ENCODE measurements at places on chromosomes 2 and 18.

DNA sequence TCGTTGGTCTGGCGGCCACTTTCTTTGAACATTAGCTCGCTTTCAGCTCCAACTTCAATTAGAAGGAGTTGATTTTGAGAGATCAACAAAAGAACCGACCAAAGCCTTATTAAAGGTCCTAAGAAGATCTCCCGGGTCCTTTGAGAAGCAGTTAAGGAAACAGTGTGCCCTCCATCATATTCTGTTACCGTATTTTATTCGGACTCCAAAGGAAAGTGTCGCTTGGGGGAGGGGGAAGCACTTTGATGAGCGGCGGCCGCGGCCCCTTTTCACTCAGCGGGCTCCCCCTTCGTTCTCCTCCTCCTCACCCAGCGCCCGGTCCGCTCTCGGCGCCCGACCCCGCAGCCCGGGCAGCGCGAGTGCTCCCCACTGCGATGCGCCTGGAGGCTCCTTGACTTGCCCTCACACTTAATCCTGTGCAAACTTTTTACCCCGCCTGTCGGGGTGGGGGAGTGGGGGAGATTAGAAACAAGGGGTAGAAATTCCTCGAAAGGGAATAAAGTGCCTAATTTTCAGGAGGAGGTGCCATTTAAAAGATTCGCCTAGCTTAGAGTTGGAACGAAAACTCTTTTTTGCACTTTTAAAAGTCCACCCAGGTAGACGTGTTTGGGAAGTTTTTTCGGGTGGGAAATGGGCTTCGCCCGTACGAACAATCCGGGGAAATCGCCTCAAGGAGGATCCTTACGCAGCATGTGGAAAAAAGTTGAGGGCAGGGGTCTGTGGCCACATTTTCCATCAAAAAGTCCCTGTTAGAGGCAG lies 1.2 kb upstream of the OTX1 start:
- no peak for DNase-seq

DNA sequence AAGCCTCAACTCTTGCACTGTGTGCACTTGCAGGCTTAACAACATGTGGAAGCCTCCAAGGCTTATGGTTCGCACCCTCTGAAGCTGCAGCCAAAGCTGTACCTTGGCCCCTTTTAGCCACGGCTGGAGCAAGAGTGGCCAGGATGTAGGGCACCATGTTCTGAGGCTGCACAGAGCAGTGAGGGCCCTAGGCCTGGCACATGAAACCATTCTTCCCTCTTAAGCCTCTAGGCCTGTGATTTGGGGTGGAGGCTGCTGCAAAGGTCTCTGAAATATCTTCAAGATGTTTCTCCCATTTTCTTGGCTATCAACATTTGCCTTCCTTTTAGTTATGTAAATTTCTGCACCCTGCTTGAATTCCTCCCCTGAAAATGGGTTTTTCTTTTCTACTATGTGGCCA lies 161.9 kb upstream of the SPATS2L start:
- no peak for DNase-seq

- DNase-seq, result no peak
Measured at GRCh38 chr18:64234321-64234720, 85.4 kb upstream of the LINC00305 start.

GRCh38 chr18:1599196-1599595 lies 694.5 kb downstream of the ADCYAP1 start:
- no peak for DNase-seq

DNA sequence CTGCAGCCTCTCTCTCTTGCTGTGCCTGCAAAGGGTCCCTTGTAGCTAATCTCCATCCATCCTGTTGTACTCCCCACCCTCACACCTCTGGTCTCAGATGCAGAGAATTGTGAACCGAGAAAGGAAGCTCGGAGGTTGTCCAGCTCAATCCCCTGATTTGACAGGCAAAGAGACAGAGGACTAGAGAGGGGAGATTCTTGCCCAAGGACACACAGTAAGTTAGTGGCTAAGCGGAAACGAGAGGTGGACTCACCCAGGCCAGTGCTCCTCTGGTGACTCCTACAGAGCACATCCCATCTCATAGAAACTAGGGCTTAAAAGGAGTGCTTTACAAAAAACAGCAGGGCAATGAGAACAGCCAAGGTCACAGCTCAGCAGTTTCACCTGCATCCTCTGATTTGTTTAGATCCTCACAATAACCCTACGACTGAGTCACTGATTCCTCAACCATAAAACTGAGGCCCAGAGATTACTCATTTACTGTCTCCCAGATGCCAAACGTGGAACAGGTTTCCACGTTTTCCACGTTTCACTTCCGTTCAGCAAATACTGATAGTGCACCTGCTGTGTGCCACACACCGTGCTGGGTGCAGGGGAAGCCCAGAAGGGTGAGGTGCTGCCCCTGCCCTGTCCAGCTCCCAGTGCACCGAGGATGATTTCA lies 22.1 kb downstream of the EHD3 start:
- no peak for DNase-seq

GRCh38 chr18:8835521-8835953 lies 130.2 kb downstream of the MTCL1 start:
- no peak for DNase-seq

GRCh38 chr18:71079606-71080005 lies 790.8 kb downstream of the SOCS6 start:
- no peak for DNase-seq

DNA sequence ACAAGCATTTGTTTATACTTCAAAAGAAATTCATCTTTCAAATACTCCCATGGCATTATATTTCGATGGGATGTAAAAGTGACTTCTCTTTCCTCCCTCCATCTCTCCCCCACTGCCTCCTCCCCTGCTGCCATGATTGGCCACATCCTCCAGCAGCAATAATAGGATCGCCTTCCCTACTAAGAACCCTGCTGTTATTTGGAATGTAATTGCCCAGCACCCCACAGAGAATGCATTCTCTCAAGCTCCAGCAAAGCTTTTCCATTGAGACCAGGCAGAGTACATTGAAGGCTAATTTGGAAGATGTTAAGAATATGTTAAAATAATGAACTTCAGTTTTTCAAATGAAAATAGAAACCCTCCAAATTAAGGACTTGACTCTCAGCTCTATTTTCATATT lies 375.4 kb upstream of the ACVR2A start:
- DNase-seq, result no peak

DNA sequence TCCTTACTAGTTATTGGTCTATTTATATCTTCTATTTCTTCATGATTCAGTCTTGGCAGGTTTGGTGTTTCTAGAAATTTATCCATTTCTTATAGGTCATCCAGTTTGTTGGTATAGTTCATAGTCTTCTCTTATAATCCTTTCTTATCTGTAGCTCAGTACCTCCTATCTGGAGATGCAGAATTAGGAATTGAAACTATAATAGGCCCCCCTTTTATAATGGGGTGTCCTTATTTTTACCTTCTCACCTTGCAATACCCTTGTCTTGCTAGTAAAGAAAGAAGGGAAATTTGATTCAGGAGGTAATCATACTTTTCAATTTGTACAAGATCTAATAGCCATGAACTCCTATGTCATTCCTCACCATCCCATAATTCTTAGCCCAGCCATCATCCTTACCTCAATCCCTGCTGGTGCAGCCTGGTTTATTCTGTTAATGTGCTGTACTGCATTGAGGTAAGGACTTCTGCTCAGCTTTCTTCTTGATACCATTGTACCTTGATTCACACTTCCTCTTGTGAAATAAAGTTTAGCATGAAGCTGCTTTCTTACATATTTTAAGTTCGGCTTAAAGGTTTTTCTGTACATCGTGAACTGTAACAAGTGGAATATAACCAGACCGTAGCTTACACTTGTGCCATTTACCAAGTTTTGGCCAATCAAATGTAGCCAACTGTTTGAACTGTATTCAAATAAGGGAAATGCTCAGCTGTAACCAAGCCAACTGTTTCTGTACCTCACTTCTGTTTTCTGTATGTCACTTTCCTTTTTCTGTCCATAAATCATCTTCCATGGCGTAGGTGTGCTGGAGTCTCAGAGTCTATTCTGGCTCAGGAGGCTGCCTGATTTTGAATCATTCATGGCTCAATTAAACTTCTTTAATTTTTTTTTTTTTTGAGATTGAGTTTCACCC lies 40.1 kb upstream of the PTH2R start:
- DNase-seq, result no peak

GRCh38 chr2:66853585-66853984 lies 418.7 kb downstream of the MEIS1 start:
- no peak for DNase-seq

- DNase-seq, result no peak
Measured at GRCh38 chr18:55243857-55244256, 284.6 kb upstream of the CCDC68 start.

DNA sequence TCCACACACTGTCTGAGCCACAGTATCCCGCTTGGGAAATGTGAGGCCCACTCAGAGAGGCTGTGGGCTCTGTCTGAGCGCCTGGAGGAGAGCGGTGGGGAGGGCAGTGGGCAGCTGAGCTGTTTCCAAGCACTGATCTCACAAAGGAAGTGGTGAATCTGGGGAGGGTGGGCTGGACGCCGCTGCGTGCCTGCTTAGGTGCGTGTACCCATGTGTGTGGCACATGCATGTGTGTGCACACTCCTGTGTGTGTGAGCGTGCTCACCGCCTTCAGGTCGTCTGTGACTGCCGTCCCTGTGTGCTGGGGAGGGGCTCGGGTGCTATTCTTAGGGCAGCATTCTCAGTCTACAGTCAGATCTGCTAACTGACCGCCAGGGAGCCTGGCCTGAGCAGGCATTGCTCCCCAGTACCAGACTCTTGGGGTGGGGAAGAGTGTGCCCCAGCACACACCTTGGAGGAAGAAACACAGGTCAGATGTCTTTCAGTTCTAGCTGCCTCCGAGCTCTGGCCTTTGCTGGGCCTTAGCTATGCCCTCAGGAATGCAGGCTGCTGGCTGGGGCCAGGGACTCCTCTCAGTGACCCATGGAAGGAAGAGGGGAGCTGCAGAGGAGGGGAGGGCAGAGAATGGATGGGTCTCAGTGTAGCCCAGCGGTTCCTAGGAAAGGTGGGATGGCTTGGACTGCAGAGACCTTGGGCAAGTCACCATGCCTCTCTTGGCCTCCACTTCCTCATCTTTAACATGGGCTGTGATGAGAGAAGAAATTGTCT lies 31.4 kb downstream of the KCNIP3 start:
- no peak for DNase-seq
